ENCODE measurements at places on chromosomes 12 and 14. TPM values are rescaled to one million over a fixed set of nuclear protein-coding genes. Genes with fewer than 3 reads are reported as not detected.

Gene KRT79
- not detected for total RNA-seq

Gene SYNDIG1L
- total RNA-seq, result not detected

Gene ZNF410
- 71.5 TPM for total RNA-seq

Gene CPNE8
- total RNA-seq, result 6.7 TPM

GRCh38 chr12:131192951-131193350 lies 239.2 kb downstream of the ADGRD1 start:
- no peak for DNase-seq

GRCh38 chr12:1836854-1837421 lies 16.6 kb downstream of the LRTM2 start:
- DNase-seq, result no peak

All from umbilical cord (tissue), 2 donors.